ENCODE measurements at places on chromosomes 7 and 10.

DNA sequence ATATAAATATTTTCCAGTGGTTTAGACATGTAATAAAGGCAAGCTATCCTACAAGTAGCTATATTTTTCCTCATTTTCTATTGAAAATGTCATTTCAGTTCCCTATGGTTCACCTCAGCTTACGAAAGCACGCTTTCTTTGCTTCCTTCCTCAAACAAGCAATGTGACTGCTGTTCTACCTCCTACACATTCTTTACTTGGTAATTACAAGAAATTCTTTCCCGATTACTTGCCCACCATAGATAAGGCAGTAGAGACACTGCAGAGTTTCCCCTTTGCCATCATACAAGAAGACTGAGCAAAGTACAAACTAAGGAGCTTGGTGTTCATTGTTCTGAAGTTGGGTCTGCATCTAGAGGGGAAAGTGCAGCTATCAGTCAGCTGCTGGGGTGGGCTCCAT is 249.4 kb downstream of the CRPPA start:
- no peak for DNase-seq

- no peak for DNase-seq
Measured at GRCh38 chr10:109956454-109957091, 33.3 kb upstream of the XPNPEP1 start.

GRCh38 chr7:91620827-91621226 is 259.7 kb downstream of the MTERF1 start:
- DNase-seq, result no peak

DNA sequence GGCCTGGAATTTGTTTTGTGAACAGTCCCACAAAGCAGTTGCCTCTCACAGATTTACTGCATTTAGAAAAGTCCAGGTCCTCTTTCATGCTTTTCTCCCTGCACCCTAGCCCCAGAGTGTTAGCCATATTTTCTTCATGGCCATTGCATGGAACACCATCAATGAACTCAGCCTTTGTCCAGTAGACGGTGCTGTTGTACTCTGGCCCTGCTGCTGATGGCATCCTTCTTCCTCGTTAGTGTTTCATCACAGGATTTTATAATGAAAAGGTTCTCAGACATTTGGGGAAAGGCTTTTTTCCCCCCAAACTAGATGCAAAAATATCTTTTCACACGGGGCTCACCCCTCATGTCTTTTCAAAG is 93.0 kb upstream of the SLC25A13 start:
- DNase-seq, result peak; percentile 8

DNA sequence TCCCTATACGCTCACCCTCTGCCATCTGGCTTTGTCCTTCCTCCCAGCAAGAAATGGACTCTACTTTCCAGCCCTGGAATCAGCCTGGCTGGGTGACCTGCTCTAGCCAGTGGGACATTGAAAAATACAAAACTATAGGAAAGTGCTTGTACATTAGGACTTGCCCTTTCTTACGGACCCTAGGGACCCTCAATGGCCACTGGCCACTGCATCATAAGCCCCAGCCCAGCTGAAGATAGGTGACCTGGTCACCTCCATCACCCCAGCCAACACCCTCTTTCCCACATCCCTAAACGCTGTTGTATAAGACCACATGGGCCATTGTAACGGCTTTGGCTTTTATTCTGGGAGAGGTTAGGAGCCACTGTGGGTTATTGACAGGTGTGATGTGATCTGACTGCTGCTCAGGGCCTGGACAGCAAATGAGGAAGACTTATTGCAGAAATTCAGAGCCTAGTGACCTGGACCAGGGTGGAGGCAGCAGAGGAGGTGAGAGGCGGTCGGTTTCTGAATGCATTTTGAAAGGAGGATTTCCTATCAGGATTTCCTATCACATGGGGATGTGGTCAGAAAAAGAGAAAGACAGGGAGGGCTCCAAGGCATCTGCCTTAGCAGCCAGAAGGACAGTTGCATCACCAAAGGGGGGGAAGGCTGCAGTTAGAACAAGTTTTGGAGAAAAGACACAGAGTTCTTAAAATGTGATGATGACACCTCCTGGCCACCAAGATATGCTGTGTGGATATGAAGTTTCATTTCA is 2.2 kb upstream of the LMBR1 start:
- DNase-seq, result no peak

DNA sequence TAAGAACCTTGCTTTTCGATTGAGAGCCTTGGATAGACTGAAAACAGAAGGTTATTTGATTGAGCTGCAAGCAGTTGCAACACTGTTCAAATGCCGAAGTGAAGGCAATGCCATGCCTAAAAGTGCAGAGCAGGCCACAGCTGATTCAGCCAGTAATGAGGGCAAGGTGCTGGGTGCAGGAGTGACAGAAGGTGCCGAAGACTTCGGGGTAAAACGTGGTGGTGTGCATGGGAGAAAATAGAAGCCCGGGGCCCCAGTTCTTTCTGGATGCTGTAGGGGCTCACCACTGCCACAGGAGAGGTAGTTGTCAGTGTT is 43.6 kb upstream of the GATAD1 start:
- DNase-seq, result no peak

DNA sequence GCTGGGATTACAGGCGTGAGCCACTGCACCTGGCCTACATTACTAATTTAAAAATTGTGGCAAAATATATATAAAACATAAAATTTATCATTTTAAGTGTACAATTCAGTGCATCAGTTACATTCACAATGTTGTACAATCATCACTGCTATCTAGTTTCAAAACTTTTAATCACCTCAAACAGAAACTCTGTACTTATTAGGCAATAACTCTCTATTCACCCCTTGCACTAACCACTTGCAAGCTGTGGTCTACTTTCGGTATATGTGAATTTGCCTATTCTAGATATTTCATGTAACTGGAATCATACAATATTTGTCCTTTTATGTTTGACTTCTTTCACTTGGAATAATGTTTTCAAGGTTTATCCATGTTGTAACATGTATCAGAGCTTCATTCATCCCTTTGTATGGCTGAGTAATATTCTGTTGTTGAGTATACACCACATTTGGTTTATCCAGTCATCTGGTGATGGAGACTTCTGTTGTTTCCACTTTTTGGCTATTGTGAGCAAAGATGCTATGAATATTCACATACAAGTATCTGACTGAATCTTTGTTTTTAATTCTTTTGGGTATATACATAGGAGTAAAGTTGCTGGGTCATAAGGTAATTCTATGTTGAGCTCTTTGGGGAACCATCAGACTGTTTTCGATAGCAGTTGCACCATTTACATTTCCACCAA is 14.3 kb upstream of the ELOVL3 start:
- no peak for DNase-seq

DNA sequence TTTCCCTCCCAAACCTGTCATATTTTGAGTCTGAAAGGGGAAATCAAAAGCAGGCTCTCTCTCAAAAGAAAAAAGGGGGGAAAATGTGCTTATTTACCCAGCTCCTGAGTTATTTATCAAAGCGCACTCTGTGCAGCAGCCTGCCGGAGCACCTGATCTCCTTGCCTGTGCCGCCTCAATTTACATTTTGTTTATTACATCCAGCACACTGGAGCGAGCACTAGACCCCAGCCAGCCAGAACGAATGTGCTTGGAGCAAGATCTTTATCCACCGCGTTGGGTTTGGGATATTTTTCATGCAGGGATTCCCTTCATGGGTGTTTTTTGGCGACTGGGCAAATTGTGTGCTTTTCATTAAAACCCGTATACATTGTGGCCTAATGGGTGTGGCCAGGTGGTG is 161.9 kb upstream of the INSYN2A start:
- DNase-seq, result no peak

DNA sequence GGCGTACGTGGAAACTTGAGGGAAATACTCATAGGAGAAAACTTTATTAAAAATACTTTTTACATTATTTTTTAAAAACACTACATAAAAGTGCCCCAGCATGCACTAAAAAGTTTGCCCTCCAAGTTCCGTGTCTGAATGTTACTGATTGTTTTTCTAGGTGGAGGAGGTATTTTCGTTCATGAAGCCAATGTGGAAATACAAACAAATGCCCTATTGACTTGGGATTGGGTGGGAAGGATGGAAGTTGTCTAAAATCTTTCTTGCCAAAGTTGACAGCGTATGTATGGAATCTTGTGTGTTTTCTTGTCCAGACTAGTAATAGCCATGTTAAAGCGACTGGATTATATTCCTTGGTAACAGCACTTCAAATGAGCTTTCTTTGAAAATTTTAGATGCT is 1.2 kb downstream of the PROSER2 start:
- DNase-seq, result no peak

DNA sequence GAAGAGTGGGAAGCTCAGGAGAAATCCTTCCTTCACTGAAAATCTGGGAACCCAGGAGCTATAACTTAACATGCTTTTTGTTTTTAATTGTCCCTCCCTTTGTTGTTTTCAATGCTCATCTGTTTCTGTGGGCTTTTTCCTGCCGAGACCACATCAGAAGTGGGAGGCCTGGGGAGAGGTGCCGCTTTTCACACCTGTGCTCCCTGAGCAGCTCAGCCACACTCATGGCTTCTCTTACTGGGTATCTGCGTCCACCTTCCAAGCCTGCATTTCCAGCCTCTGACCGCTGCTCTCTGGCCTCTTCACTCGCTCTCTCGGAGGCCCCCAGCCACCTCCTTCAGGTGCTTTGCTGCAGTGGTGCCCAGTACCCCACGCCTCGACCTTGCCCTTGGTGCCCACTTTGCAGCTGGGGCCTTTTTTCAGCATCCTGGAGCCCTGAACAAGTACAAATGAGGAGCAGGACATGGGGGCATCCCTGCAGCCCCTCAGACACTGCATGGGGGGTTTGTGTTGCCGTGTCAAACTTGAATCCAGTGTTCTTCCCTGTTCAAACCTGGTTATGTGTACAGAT is 9.9 kb downstream of the C7orf57 start:
- DNase-seq, result no peak

DNA sequence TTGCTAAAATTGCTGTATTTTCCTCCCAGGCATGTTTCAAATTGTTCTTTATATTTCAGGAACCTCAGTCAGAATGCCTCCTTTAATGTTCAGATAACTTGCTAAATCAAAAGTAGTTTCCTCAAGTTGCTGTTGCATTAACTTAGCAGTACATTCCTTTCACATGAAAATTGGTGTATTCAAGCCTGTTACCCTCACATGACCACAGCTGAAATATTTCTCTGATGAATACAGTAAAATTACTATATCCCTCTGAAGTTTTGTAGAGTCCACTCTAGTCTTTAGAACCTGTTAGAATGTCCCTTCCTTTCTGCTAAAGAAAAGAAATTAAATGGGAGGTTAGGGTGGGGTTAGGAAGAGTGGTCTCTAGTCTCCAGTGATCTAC is 24.5 kb upstream of the C1GALT1 start:
- no peak for DNase-seq

DNA sequence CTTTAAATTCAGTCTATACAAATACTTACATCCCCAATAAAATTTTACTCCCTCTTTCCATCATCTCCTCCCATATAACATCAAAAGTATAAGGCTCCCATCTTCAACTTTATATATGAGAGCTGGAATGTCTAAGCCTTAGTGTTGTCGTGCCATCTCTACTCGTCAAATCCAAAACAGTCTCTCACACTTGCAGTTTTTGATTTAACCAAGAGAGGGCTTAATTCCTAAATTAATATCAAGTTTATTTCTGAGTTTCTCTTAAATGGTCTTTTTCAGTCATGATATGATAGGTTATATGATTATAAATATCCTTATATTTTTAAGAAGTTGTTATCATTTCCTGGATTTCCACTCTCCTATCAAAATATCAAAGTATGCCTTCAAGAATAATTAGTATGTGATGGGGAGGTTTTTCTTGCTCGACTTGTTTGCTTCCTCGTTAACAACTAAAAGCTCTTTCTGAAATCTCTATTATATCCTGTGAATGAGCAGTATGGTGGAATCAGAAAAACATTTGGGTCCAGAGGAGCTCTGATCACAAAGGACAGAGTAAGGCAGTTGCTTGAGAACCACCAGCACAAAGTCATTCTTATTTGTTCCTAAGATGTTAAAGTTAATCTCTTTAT is 12.5 kb upstream of the LIPK start:
- DNase-seq, result no peak

- no peak for DNase-seq
Measured at GRCh38 chr10:126646110-126646509, 24.4 kb downstream of the C10orf90 start.

DNA sequence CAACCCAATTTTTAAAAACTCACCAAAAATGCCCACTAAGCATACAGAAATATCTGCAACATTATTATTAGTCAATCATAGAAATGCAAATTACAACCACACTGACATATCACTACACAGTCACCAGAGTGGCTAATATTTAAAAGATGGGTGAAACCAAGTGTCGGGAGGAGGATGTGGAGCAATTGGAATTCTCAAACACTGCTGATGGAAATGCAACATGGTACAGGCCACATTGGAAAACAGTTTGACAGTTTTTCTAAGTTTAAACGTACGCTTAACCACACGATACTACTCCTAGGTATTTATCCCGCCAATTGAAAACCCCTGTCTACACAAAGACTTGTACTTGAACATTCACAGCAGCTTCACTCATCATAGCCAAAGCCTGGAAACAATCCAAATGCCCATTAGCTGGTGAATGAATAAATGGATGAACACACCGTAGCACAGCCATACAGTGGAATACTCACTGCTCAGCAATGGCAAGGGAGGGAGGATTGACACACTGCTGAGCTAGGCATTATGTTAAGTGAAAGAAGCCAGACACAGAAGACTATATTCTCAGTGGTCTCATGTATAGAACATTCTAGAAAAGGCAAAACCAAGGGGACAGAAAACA is 16.3 kb downstream of the GCK start:
- DNase-seq, result no peak

GRCh38 chr7:70042533-70042932 is 444.3 kb downstream of the AUTS2 start:
- DNase-seq, result no peak

- DNase-seq, result no peak
Measured at GRCh38 chr10:123943307-123943706, 51.7 kb upstream of the CPXM2 start.

GRCh38 chr7:33900501-33900900 is 4.8 kb upstream of the BMPER start:
- DNase-seq, result no peak

DNA sequence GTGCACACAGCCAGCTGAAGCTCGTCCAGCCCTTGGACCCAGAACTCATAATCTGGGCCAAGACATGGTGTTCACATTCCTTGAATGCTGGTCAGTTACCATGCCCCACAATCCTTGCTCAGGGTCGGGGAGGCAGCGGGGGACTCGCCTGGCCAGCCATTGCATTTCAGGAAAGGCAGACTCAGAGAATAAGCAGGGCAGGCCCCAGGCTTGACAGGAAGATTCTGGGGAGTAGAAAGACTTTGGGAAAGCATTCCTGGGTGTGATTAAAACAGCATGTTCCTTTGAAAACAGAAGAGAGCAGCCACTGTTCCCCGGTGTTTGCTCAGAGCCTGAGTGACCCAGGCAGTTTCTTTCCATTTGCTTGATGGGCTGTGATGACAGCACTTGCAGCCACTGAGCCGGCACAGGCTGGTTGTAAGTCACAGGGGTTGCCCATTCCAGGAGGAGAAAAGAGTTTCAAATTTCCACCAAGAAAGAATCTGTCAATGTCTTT is 473.7 kb downstream of the TYW1 start:
- DNase-seq, result no peak
